Activated CD8-positive, alpha-beta memory T cell treated with anti-CD3 and anti-CD28 coated beads for 1 hour (primary cell): ENCODE measurements at places on chromosomes 2 and 18.

DNA sequence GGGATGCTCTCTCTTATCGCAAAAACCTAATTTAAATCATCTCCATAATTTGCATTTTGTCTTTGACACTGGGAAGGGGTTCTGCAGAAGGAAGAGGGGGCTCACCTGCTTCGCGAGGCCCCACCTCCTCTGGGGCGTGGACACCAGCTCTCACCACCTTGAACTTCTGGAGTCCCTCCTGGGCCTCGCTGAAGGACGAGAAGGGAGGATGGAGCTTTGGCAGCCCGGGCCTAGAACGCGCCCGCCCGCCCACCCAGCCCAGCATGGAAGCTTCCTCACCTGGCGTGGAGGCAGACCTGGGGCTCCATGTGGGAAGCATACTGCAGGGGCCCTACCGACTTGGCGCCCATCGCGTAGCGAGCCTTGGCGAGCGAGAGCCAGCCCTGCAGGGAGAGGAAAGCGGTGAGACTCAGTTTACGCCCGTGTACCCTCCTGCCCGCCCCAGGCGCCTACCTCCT, 1.1 kb upstream of the IMP4 start:
- no peak for DNase-seq

GRCh38 chr2:95401480-95401879, 1.0 kb upstream of the FAHD2A start:
- no peak for DNase-seq

GRCh38 chr2:207503234-207503633, 26.5 kb upstream of the CREB1 start:
- no peak for DNase-seq

GRCh38 chr2:135219226-135219625, 167.1 kb downstream of the RAB3GAP1 start:
- DNase-seq = no peak

DNA sequence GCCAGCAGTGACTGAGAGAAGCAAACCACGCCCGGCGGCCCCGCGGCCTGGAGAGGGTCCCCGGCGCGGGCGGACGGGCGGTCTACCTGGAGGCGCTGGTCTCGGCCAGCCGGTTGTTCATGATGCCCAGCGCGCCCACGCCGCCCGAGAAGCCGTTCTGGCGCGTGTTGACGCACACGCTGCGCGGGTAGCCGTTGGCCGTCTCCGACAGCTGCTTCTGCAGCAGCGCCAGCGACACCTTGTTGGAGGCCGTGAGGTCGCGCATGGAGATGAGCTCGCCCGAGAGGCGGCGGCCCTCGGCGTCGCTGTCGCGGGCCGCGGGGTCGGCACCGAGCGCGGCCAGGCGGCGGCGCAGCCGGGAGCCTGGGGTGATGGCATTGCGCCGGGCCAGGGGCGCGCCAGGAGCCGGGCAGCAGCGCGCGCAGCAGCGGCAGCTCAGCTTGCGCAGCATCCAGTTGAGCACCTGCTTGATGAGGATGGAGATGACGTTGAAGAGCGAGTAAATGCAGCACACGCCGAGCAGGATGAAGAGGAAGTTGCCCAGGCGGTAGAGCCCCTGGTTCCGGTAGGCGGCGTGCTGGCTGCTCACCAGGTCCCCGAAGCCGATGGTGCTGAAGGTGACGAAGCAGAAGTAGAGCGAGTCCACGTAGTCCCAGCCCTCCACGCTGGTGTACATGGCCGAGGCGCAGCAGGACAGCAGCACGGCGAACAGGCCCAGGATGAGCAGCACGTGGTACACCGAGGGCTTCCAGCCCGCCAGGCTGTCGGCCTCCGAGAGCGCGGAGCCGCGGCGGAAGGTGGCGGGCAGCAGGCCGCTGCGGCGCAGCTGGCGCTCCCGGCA, 118.1 kb downstream of the MSH2 start:
- peak; percentile 34 for DNase-seq

DNA sequence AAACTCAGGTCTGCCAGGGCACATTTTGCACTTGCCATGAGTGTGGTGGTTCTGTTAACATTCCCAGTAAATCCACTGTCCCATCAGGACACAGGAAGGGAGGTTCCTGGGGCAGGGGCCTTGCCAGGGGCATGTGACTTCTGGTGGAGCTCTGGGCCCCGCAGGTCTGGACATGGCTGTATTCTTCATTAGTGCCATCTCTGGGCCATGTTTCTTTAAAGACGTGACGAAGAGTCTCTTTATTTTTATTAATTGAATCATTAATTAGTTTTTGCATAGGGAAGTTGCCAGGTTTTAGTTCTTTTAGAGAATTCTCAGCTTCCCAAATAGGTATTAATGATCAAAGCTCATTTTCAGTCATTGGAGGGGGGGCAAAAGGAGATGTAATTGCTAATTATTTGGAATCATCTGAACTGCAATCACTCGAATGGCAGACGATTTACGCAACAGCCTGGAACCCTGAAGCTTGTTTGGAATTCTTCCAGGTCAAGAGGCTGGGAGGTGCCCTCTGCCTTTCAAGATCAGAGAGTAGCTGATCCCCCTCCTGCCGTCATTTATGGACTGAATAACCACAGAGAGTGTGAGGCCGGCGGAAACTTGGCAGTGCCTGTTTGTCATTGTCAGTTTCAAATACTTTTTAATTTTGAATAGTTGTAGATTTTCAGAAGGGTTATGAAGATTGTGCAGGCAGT, 106.2 kb downstream of the RTP5 start:
- DNase-seq = no peak
